Sciatic nerve (tissue), 2 donors: ENCODE measurements at places on chromosomes 4 and X. TPM values are rescaled to one million over a fixed set of nuclear protein-coding genes. Genes with fewer than 3 reads are reported as not detected.

- no peak for DNase-seq
Observed at GRCh38 chr4:15656038-15656470, 897 bp upstream of the FBXL5 start.

DNA sequence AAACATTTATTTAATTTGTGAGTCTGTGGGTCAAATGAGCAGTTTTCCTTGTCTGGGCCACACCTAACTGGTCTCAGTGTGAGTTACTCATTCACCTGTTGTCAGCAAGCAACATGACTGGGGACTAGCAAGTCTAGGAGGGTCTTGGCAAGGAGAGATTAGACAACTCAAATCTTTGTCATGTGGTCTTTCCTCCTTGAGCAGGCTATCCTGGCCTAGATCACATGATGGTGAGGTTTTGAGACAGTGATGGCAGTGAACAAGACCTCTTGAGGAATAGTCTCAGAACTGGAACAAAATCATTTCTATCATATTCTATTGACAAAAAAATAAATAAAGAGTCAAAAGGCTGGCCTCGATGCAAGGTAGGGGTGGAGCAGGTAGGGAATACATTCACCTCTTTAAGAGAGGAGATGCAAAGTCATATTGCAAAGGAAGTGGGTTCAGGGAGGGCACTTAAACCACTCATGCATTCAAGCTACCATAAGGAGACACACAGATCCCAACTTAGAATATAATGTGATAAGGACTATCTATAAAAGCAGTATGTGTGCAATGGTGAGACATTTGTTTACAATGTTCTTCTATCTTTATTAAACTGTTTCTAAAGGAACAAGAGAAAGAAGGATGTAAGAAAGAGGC lies 135.7 kb downstream of the ZNF330 start:
- DNase-seq = no peak

Gene FGFR3
- total RNA-seq = 5.4 TPM

DNA sequence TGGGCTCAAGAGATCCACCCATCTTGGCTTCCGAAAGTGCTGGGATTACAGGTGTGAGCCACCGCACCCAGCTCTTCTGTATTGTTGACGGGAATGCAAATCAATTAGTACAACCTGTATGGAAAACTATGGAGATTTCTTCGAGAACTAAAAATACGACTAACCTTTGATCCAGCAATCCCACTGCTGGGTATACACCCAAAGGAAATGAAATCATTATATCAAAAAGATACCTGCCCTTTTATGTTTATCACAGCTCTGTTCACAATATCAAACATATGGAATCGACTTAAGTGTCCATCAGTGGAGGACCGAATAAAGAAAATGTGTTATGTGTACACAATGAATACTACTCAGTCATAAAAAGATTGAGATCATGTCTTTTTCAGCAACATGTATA lies 49.3 kb downstream of the ELOVL6 start:
- DNase-seq = no peak

DNA sequence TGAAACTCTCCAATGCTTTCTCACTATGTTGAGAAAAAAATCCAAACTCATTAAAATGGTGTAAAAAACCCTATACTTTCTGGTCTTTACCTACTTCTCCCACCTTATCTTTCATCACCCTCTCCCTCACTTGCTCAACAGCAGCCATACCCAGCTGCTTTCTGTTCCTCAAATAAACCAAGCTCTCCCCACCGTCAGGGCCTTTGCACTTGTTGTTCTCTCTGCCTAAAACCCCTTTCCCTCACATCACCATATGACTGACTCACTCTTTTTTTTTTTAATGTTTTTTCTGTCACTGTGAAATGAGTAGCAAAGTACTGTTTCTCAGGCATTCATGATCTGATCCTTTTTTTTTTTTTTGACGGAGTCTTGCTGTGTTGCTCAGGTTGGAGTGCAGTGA lies 122.3 kb upstream of the TMEM164 start:
- no peak for DNase-seq

DNA sequence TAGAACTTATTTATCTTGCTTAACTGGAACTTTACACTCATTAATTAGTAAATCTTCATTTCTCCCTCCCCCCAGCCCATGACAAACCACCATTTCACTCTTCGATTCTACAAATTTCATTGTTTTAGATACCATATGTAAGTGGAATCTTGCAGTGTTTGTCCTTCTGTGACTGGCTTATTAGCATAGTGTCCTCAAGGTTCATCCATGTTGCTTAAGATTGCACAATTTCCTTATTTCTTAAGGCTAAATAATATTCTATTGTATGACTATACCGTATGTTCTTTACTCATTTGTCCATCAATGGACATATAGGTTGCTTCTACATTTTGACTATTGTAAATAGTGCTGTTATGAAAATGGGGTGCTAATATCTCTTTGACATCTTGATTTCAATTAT lies 24.5 kb upstream of the RNF212 start:
- DNase-seq = no peak

Gene ADH1A
- 2.8 TPM for total RNA-seq

Gene TRIM60
- total RNA-seq = not detected

GRCh38 chrX:31301941-31302340 lies 230.1 kb upstream of the FTHL17 start:
- DNase-seq = no peak

GRCh38 chrX:47243351-47243750 lies 10.5 kb downstream of the USP11 start:
- DNase-seq = no peak

Gene GAGE12F
- total RNA-seq = not detected

Gene GAGE2A
- total RNA-seq = not detected
